Smooth muscle cell of the coronary artery (primary cell): ENCODE measurements at places on chromosomes 13 and 19. TPM values are rescaled to one million over a fixed set of nuclear protein-coding genes. Genes with fewer than 3 reads are reported as not detected.

ABHD13 gene
- 2.0 and 4.4 TPM in 2 replicates for total RNA-seq

IL17D gene
- 0.59 and 2.1 TPM in 2 replicates for total RNA-seq

OR7A5 gene
- total RNA-seq = not detected in 2 replicates

ZNF443 gene
- 1.8 and 2.9 TPM in 2 replicates for total RNA-seq

KLK10 gene
- not detected in 2 replicates for total RNA-seq

TRPM4 gene
- total RNA-seq = 7.5 and 10.6 TPM in 2 replicates

PROZ gene
- total RNA-seq = not detected in 2 replicates

ZNF561 gene
- total RNA-seq = 41.6 and 49.4 TPM in 2 replicates

POU2F2 gene
- total RNA-seq = 0.08 and 0.12 TPM in 2 replicates

FDX2 gene
- total RNA-seq = 7.1 and 21.8 TPM in 2 replicates

JSRP1 gene
- not detected in 2 replicates for total RNA-seq

AXL gene
- total RNA-seq = 85.9 and 136 TPM in 2 replicates

KLHL1 gene
- not detected in 2 replicates for total RNA-seq

ZNF880 gene
- 12.3 and 26.0 TPM in 2 replicates for total RNA-seq

THAP8 gene
- total RNA-seq = 1.1 and 2.8 TPM in 2 replicates

ZNF83 gene
- 37.7 and 46.9 TPM in 2 replicates for total RNA-seq
